ENCODE measurements at places on chromosomes 5 and 9. TPM values are rescaled to one million over a fixed set of nuclear protein-coding genes. Genes with fewer than 3 reads are reported as not detected.

The FAM200C gene
- total RNA-seq = 2.8 TPM

The SLC6A19 gene
- total RNA-seq = not detected

The TAF1L gene
- total RNA-seq = under 0.01 TPM

The SPATA24 gene
- total RNA-seq = 3.2 TPM

The GPR151 gene
- not detected for total RNA-seq

The BTNL9 gene
- not detected for total RNA-seq

The FBN2 gene
- total RNA-seq = 68.1 TPM

The TNC gene
- total RNA-seq = 178 TPM

The SOWAHA gene
- total RNA-seq = not detected

The HCN1 gene
- not detected for total RNA-seq

The PBX3 gene
- 17.5 TPM for total RNA-seq

The LCN15 gene
- total RNA-seq = not detected

The SLC22A5 gene
- 26.9 TPM for total RNA-seq

The NIPAL4 gene
- total RNA-seq = 2.4 TPM

The PCDH12 gene
- total RNA-seq = 0.17 TPM

The HDAC3 gene
- total RNA-seq = 57.7 TPM

The FAM169A gene
- 25.5 TPM for total RNA-seq

The GABRA1 gene
- not detected for total RNA-seq

The WDR38 gene
- not detected for total RNA-seq

The ELAVL2 gene
- 5.7 TPM for total RNA-seq

The MEGF10 gene
- 2.2 TPM for total RNA-seq

The TAF11L7 gene
- total RNA-seq = not detected

The GALNT12 gene
- 0.80 TPM for total RNA-seq

The FBP1 gene
- 0.17 TPM for total RNA-seq

The LCN12 gene
- total RNA-seq = not detected
